ENCODE measurements at places on chromosomes 3 and 15.

GRCh38 chr3:13582366-13583250, 33.7 kb downstream of the FBLN2 start:
- no peak for DNase-seq

DNA sequence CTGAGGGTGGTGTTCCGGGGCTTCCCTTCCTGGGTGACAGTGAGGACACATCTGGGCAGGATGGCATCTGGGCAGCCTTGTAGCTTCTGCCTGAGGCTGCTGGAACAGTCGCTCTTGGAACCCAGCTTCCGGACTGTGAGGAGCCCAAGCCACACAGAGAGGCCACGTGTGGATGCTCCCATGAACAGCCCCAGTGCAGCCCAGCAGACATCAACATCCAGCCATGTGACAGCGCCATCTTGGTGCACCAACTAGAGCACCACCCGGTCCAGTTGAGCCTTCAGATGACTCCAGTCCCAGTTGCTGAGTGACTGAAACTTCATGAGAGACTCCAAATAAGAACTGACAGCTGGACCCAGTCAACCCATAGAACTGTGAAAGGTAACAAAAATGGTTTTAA, 15.5 kb upstream of the CTSH start:
- no peak for DNase-seq

DNA sequence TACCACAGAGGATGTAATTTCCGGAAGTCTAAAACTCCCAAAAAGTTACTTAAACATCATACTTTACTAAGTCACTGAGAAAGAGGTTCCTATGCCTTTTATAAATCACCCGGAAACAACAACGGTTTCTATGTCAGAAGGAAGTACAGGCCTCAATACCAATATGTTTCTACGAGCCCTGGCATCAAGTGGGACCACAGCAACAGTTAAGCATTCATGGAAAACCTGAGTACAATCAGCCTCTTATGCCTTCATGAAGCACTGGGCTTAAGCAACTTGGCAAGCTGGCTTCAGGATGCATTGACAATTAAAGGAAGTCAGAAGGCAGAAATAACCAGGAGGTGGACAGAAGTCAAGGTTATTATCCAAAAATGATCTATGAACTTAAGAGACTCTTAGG, 19.1 kb upstream of the B3GNT5 start:
- DNase-seq, result no peak

DNA sequence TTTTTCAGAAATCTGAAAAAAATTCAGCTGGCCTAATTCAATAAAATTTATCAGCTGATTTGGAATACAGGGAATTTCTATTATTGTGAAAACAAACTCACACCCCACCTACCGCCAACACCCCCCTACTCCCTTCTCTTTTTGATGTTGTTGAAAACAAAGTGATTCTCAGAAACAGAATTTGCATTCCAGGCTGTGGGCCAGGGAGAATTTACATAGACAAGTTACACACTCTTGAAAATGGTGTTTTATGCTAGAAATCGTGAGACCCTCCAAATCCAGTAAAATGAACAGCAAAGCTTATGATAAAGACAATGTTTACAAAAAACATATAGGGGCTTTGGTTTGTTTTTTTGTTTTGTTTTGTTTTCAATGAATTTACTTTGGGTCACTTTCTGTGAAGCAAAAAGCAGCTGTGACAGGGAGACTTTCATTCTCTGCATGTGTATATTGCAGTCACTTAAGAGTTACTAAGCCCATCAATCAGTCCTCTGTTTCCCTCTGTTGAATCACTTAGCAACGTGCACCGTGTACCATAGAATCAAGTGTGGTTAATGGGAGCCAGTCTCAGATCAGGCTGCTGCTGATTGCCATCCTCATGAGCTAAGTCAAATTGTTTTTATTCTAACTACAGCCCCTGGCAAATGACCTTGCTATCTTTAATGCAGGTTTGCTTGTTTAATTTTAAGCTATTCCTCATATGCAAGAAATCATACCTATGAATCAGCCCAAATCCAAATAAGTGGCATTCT, 159.8 kb downstream of the ALCAM start:
- DNase-seq, result no peak

GRCh38 chr3:159608311-159608710, 380.3 kb upstream of the IL12A start:
- no peak for DNase-seq

DNA sequence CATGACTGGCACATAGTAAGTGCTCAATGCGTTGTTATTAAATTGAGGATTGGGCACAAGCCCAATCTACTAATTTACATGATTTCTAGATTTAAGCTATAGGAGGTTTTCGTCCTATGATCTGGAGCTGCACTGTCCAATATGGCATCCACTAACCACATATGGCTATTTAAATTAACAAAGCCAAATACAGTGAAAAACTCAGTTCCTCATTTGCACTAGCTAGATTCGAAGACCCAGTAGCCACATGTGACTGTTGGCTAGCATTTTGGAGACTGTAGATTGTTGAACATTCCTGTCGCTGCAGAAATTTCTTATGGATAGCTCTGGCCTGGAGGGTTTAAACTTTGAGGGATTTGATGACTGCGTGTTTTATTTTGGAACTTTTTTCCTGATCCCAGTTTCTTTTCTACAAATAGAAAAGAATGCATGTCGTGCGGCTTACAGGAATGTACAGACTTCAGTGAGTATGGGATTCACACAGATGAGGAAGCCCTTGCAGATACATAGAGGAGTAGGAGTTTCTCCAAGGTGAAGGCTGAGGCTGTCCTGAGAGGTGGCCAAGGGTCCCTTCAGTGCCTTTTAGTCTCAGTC, 82.8 kb downstream of the SLCO3A1 start:
- DNase-seq, result no peak

- no peak for DNase-seq
Measured at GRCh38 chr3:58299839-58300516, 6.1 kb upstream of the RPP14 start.

GRCh38 chr15:96958721-96959120, 628.2 kb downstream of the NR2F2 start:
- DNase-seq, result no peak
